ENCODE measurements at places on chromosomes 1 and 21. TPM values are rescaled to one million over a fixed set of nuclear protein-coding genes. Genes with fewer than 3 reads are reported as not detected.

The AHCYL1 gene
- total RNA-seq = 59.3 TPM

The SMYD3 gene
- 53.1 TPM for total RNA-seq

The ANKRD13C gene
- 34.3 TPM for total RNA-seq

The PADI1 gene
- 0.09 TPM for total RNA-seq

The PKLR gene
- not detected for total RNA-seq

The CA6 gene
- total RNA-seq = not detected

The KIF2C gene
- total RNA-seq = 1.1 TPM

The FABP3 gene
- 44.2 TPM for total RNA-seq

The CHAF1B gene
- total RNA-seq = 0.49 TPM

The PRAMEF25 gene
- not detected for total RNA-seq

The FCRL1 gene
- not detected for total RNA-seq

The ADAM30 gene
- total RNA-seq = not detected

The CFAP107 gene
- total RNA-seq = not detected

The FMO2 gene
- total RNA-seq = 7.4 TPM

The NCDN gene
- 24.4 TPM for total RNA-seq

The NOTCH2 gene
- total RNA-seq = 143 TPM

The SLC45A1 gene
- 2.0 TPM for total RNA-seq

The CD1B gene
- total RNA-seq = not detected

The OR6F1 gene
- not detected for total RNA-seq

The HP1BP3 gene
- total RNA-seq = 395 TPM

The IKBKE gene
- total RNA-seq = 11.5 TPM

The C1orf87 gene
- not detected for total RNA-seq

The RHD gene
- total RNA-seq = not detected

The LIPI gene
- not detected for total RNA-seq

The AMY1A gene
- total RNA-seq = not detected

The HAO2 gene
- total RNA-seq = not detected

The KRTAP12-3 gene
- total RNA-seq = not detected

The OR10J1 gene
- total RNA-seq = not detected

The CRNN gene
- total RNA-seq = not detected

The FCRL2 gene
- total RNA-seq = not detected

The KRTAP19-3 gene
- not detected for total RNA-seq

The PDC gene
- total RNA-seq = 0.27 TPM

The COL6A2 gene
- 1,068 TPM for total RNA-seq

The CFHR3 gene
- total RNA-seq = not detected

The UBASH3A gene
- total RNA-seq = not detected

The PSMD4 gene
- 139 TPM for total RNA-seq

The LRRIQ3 gene
- 1.3 TPM for total RNA-seq

The FAM78B gene
- total RNA-seq = 0.27 TPM

The VASH2 gene
- 0.90 TPM for total RNA-seq

The KRTAP10-10 gene
- total RNA-seq = not detected

The UBL4B gene
- not detected for total RNA-seq

The LRRC39 gene
- total RNA-seq = 3.7 TPM

The PCBP3 gene
- total RNA-seq = 1.2 TPM

The CYP4Z1 gene
- total RNA-seq = not detected

The FAM72D gene
- not detected for total RNA-seq

The TMPRSS3 gene
- not detected for total RNA-seq

The CD84 gene
- not detected for total RNA-seq

The LORICRIN gene
- total RNA-seq = not detected

The RYR2 gene
- total RNA-seq = 0.25 TPM

The PIK3R3 gene
- 5.0 TPM for total RNA-seq

All from fibroblast of the aortic adventitia (primary cell).